CD4-positive, alpha-beta T cell treated with Interleukin-4 for 4 hours (primary cell): ENCODE measurements at places on chromosomes 13 and 19.

GRCh38 chr13:100473087-100473486 is 115.5 kb downstream of the GGACT start:
- no peak for DNase-seq

- DNase-seq = no peak
Observed at GRCh38 chr19:19480688-19481087, 34.7 kb downstream of the TSSK6 start.

DNA sequence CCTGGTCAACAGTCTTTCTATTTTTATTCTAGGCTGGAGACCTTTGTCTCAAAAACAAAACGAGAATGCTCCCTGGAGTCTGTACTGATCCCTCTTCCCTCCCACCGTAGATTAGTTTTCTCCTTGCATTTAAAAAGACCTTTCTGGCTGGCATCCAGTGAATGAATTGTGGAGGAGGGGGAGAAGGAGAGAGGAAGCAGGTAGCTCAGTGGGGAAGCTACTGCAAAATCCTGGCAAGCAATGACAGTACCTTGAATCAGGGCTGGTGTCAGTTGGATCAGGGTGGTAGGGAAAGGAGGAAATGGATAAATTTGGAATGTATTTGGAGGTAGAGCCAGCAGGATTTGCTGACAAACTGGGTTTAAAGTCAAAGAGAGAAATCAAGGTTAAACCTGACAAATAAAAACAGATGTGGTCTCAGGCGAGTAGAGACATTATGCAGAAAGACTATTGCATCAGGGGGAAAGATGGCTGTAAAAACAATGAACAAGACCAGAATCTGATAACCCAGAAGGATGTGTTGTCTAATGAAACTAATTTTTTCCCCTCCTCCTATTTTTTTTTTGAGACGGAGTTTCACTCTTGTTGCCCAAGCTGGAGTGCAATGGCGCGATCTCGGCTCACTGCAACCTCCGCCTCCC is 3.5 kb upstream of the CYP2S1 start:
- DNase-seq = no peak

DNA sequence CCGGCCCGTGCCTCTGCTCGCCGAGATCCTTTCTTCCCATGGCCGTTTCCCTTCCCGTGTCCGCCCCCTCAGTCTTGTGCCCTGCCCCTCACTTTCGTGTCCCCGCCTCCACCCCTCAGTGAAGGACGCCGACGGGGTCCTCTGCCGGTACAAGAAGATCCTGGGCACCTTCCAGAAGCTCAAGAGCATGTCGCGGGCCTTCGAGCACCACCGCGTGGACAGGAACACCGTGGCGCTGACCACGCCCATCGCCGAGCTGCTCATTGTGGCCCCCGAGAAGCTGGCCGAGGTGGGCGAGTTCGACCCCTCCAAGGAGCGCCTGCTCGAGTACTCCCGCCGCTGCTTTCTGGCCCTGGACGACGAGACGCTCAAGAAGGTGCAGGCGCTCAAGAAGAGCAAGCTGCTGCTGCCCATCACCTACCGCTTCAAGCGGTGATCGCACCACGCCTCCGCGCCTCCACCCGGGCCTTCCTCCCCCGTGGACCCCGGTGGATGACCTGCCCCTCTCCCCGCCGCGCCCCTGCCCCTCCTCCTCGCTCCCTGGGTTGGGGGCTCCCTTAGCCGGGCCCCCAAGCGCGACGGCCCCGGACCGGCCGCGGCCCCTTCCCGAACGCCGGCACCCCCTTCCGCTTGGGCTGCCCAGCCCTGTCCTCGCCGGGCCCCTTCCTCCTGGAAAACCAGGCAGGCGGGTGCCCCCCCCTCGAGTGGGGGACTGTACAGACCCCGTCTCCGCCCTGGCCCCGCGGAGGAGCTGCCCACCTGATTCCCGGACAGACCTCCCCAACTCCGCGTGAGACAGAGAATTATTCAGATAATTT is 2.3 kb upstream of the U2AF2 start:
- no peak for DNase-seq

DNA sequence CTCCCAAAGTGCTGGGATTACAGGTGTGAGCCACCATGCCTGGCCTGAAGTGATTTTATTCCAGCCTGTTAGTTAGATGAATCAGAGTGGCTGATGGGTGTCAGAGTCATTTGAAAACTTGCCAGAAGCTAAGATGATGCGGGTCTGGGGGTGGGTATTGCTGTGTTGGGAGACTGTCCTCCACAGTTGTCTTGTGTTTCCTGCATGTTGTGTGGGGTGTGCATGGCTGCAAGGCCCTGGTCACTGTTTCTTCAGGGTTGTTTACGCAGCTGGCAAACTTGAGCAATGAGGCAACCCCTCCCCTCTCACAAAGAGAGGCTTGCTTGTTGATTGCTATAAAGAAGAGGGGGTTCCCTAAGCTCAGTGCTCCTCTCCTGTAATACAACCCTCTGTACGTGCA is 71.8 kb downstream of the TRPM4 start:
- DNase-seq = no peak

GRCh38 chr13:74444864-74445479 is 310.8 kb upstream of the KLF12 start:
- DNase-seq = no peak

DNA sequence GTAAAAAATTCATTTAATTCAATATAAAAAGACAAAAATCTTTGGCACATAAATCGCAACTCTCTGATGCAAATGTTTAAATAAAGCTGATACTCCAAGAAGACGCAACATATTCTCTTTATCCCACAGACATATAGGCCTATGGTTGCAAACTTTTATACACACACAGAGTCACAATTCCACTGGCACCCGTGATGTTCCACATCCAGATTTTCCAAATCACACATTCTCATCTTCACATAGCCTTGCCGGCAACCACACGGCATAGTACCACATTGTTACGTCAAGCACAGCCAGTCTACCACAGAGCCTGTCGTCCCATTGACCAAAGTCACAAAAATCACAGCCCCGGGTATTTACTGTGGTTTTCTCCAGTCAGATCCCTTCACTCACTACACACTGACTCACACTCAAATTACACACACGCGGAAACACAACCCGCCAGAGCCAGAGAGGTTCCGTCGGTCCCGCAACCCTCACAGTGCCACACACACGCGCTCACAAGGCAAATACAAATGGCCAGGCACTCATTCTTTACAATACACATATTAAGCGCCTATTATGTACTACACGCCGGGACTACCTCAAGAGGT is 546 bp upstream of the ZNF546 start:
- DNase-seq = peak; percentile 51

- no peak for DNase-seq
Observed at GRCh38 chr13:65855242-65855805, 1374.8 kb downstream of the PCDH9 start.

DNA sequence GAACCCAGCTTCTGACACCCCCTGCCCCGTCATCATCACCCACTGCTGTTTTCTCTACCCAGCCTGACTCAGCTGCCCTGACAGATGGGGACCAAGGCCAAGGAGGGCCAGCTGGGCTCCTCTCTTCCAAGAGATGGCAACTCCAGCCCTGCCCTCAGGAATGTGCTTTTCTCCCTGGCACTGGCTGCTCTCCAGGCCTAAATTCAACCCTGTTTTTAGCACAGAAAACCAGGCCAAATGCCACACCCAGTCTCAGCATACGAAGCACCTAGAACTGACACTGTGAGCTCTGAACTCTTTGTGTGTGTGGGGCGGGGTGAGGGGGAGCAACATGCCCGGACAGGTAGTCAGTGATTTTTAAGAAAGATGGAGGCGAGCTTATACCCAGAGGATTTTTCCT is 23.4 kb upstream of the IGFL1 start:
- no peak for DNase-seq

- no peak for DNase-seq
Observed at GRCh38 chr13:46529216-46529919, 23.6 kb upstream of the LRCH1 start.

DNA sequence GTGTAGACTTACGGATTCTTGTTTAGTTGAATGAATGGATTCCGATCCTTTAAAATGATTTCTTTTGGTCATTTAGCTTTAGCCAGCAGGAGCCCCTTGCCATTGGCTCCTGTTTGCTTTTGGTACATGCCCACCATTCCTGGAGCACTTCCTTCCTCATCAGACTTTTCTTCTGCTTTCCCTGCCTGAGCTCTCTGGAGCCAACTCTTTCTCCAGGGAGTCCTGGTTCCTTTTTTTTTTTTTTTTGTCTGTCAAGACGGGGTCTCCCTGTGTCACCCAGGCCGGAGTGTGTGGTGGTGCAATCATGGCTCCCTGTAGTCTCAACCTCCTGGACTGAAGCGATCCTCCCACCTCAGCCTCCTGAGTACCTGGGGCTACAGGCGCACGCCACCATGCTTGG is 37.8 kb downstream of the SMARCA4 start:
- no peak for DNase-seq

DNA sequence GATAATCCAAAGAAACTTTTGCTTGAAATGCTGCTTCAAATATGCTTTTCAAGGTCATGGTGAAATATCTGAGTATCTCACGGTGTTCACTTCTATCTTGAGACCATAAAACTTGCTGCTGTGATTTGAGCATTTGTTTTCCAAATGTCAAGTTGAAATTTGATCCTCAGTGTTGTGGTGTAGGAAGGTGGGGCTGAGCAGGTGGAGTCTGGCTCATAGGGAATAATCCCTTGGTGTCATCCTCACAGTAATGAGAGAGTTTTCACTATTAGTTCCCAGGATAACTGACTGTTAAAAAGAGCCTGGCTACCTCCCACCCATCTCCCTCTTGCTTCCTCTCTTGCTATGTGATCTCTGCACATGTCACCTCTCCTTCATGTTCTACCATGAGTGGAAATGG is 858.0 kb upstream of the SLITRK5 start:
- DNase-seq = no peak

GRCh38 chr13:21883713-21884112 is 212.8 kb downstream of the FGF9 start:
- no peak for DNase-seq

DNA sequence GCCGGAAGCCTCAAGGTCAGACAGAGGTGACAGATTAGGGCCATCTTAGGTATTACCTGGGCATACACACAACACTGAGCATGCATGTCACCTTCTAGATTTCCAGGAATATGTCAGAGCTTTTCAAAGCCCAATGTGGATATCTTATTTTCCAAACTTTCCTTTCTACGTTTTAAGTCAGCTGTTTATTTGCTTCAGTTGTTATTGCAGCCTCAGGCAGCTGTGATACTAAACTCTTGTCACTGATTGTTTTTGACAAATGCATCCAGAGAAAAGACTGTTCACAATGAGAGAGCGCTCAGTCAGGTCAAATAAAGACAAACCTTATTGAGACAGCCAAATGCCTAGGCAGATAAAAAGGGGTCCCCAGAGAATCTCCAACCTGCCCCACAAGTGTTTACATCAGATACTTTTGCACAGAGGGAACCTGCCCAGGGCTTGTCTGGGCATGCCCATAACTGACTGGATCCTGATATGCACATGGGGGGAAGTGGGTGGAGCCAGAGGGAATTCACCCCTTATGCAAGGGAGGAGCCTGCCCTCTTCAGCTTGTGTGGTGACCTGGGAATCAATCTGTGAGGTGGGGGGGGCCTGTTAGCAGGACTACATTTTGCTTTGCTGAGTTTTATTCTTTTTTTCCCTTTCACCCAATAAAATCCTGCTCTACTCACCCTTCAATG is 28.5 kb downstream of the MED4 start:
- DNase-seq = no peak

DNA sequence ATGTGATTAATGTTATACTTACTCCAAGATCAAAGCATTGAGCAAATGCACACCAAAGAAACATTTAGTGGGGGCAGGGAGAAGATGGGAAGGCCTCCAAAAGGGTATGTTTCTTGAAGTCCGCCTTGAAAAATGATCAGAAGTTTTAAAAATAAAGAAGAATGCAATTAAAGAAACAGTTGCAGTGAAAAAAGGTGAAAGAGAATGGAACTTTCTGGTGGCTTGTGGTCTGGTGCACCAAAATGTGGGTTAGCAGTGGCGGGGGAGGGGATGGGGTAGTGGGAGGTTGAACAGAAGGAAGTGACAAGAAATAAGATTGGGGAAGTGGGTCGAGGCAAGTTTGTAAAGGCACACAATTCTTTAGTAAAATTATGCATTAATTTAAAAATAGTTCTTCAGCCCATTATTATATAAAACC is 2.5 kb downstream of the LCP1 start:
- DNase-seq = peak; percentile 78

- no peak for DNase-seq
Observed at GRCh38 chr19:3013263-3013725, 15.8 kb downstream of the TLE2 start.

DNA sequence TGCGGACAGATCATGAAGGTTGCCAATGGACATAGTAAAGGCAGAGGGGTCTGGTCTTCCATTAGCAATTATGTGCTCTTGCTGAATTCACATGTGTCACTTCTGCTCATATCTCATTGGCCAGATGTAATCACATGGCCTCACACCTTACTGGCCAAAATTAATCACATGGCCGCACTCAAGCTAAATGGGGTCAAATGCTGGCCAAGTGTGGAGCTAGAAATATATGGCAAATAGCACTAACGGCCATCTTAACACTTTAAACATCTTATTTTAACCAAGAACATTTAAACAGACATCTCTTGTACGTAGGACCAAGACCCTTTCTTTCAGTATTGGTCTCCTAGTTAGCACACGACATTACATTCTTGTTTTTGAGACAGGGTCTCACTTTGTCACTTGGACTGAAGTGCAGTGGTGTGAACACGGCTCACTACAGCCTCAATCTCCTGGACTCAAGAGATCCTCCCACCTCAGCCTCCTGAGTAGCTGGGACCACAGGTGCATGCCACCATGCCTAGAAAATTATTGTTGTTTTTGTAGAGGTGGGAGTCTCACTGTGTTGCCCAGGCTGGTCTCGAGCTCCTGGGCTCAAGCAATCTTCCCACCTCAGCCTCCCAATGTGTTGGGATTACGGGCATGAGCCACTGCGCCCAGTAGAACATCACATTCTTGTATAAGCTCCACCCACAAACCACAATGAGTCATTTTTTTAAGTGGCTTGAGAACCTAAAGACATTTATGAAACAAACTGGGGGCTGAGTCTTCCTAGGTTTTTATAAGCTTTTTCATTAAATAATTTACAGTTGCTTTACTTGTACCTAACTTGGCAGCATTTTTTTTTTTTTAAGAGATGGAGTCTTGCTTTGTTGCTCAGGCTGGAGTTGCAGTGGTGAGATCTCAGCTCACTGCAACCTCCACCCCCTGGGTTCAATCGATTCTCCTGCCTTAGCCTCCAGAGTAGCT is 2.9 kb upstream of the PTOV1 start:
- DNase-seq = peak; percentile 66
